Occipital lobe (tissue), 3 donors: ENCODE measurements at places on chromosomes 4 and X. TPM values are rescaled to one million over a fixed set of nuclear protein-coding genes. Genes with fewer than 3 reads are reported as not detected.

- no peak for DNase-seq
Measured at GRCh38 chrX:39818750-39819149, 279.0 kb downstream of the BCOR start.

DNA sequence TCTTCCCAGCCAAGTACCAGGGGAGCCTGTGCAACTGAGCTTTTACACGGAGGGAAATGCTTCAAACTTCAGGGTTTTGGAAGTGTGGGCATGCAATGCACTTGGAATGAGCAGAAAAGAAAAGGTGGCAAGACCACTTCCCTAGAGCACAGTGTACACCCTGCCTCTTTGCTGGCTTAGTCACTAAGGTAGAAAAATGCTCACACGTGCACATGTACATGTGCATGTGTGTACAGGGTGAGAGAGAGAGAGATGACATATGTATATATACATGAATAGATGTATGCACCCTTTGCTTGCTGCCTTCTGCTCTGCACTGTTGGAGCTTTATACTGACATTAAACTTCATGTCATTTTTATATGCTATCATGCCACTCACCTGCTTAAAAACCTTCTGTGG is 7.9 kb upstream of the KLF3 start:
- no peak for DNase-seq

- no peak for DNase-seq
Measured at GRCh38 chr4:186826006-186826405, 102.3 kb upstream of the FAT1 start.

- DNase-seq: no peak
Measured at GRCh38 chr4:1026115-1026514, 14.7 kb downstream of the FGFRL1 start.

DNA sequence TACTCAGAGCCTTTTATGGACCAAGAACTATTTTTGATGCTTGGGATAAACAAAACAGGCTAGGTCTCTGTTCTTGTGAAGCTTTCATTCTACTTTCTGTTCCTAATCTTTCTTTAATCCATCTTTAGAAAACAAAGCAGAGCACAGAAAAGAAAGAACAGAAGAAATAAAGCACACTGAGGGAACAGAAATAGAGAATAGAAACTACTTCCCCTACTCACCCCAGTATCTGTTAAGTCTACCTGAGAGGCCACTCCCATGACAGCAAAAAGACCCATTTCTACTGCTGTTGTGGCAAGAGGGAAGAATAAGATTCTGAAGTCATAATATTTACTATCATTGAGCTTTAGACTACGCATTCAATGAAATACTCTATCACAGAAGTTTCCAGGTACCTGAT is 9.2 kb downstream of the RFC1 start:
- no peak for DNase-seq

TMPRSS11A gene
- total RNA-seq: not detected

GRCh38 chr4:146857298-146857697 is 88.4 kb downstream of the TTC29 start:
- no peak for DNase-seq

- no peak for DNase-seq
Measured at GRCh38 chr4:61520681-61521160, 320.6 kb downstream of the ADGRL3 start.

- no peak for DNase-seq
Measured at GRCh38 chr4:157739242-157739641, 433.6 kb downstream of the GASK1B start.
